Right ventricle myocardium inferior (tissue), 1 donor: ENCODE measurements at places on chromosomes 7 and 10.

GRCh38 chr10:27746397-27747095, 927 bp upstream of the MKX start:
- no peak for DNase-seq

GRCh38 chr7:25249772-25250171, 21.5 kb upstream of the NPVF start:
- DNase-seq, result no peak

DNA sequence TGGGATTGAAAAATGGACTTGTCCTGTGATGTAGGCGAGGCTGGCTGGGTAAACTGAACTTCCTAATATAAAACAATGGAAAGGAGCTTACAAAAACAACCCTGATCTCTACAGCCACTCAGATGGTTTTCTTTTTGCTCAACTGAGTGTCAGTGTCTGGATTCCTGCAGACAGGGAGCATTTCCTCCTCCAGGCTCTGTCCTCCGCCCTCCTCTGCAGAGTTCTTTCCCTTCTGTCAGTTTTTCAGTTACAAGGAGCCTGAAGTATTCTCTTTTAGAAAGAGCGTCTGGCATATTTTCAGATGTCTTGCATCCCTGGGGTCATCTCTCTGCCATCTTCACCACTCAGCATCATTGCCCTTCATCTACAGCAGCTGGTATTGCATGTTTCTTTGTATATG, 50.0 kb upstream of the PITRM1 start:
- no peak for DNase-seq

GRCh38 chr7:98733036-98733435, 116.0 kb downstream of the NPTX2 start:
- DNase-seq, result no peak

DNA sequence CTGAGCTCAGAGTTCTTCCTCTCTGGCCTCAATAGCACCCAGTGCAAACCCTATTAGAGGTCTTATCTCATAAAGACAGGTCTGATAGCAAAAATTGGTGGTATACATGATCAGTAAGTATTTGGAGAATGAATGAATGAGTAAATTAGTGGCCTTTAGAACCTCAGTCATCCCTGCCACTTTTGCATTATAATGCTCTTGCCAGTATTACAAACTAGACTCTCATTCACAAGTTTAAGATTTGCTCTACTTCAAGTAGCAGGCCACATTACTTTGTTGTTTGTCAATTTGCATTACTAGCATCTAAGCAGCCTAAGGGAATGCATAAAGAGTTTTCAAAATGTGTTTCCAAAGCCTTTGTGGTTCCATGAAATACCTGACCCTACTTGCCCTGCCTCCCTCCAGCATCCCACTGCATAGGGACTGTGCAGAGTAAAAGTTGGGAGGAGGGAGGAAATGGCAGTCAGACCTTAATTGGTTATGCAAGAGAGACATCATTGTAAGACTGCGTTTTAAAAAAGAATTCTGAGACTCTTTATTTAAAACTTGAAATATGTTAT, 21.3 kb downstream of the TSPAN12 start:
- no peak for DNase-seq

DNA sequence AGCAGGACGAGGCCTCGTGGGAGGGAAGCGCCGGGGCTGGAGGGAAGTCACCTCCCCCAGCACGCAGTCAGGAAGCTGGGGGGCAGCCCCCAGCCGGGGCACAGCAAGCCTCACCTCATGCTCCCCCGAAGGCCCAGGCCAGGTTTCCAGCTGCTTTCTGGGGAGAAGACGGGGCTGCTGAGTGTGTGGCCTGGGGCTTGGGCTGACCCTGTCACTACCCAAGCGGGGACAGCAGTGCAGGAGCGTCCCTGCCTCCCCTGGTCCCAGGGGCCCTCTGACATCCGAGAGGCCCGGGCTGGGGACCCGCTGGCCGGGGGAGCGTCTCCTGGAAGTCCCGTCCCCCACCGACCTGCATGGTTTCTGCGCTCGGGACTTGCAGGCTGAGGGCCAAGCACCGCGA, 19.7 kb upstream of the NKX6-2 start:
- DNase-seq, result no peak

GRCh38 chr10:49655099-49655498, 24.4 kb upstream of the C10orf53 start:
- no peak for DNase-seq

DNA sequence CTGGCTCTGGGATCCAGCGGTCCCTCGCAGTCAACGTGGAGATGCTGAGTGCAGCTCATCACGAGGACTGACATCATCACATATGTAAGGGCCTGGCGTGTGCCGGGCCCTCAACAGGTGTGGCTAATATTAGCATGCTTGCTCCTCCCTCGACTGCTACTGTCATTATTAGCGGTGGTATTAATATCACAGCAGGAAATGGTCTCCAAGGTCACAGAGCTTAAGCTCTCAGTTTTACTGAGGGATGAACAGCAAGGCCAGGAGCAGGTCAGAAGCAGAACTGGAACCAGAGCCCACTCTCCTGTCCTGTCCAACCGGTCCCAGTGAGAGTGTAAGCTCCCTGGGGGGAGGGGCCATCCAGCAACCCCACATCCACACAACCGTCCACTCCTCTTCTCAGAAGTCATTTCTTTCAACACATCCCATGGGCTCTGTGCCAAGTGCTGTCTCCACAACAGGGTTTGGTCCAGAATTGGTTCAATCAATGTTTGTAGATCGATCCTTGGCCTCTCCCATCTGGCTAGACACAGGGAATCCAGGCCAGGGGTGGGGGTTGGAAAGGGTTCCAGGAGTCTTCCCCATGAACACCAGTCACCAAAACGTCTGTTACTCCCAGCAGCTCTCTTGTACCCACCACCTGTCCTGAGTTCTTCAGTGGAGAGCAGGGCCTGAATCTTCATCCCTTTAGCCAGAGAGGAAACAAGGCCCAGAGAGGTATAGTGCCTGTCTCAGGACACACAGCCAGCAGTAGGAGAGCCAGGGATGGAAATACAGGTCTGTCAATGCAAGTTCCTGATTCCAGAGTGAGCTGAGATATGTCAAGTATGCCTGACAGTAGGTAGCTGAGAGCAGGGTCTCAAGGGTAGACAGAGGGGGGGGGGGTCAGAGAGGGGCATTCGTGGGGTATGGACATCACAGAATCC, 45.3 kb upstream of the ZMIZ1 start:
- DNase-seq, result no peak

DNA sequence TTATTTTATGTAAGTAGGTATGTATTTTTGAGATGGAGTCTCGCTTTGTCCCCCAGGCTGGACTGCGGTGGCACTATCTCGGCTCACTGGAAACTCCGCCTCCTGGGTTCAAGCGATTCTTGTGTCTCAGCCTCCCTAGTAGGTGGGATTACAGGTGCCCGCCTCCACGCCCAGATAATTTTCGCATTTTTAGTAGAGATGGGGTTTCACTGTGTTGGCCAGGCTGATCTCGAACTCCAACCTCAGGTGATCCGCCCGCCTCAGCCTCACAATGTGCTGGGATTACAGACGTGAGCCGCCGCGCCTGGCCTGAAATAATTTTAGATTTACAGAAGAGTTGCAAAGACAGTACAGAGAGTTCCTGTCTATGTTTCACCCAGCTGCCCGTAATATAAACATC, 37.5 kb downstream of the PFKFB3 start:
- DNase-seq, result no peak

GRCh38 chr10:100948916-100949315, 20.4 kb upstream of the SEMA4G start:
- DNase-seq, result no peak

GRCh38 chr7:139183251-139183650, 47.8 kb upstream of the UBN2 start:
- DNase-seq, result no peak

- no peak for DNase-seq
Measured at GRCh38 chr7:151351967-151352366, 10.4 kb downstream of the NUB1 start.

- DNase-seq, result no peak
Measured at GRCh38 chr7:25831062-25831691, 320.8 kb upstream of the NFE2L3 start.

- DNase-seq, result no peak
Measured at GRCh38 chr10:20835335-20835734, 61.8 kb downstream of the NEBL start.

- DNase-seq, result no peak
Measured at GRCh38 chr7:2774280-2774679, 69.8 kb downstream of the GNA12 start.

- DNase-seq, result no peak
Measured at GRCh38 chr7:117164620-117165019, 158.2 kb downstream of the WNT2 start.

DNA sequence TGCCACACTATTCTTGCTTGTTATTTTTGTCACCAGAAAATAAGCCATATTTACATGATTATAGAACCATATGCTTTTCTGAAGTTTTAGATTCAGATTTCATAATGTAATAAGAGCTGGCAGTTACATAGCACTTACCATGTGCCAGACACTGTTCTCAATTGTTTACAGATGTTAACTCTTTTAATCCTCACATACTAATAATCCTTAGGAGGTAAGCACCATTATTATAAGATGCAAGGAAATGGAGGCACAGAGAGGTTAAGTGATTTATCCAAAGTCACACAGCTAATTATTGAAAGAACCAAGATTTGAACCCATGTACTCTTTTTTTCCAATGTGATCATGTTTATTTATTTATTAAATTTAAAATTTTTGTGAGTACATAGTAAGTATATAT, 57.2 kb downstream of the CREB5 start:
- DNase-seq, result no peak

- DNase-seq, result no peak
Measured at GRCh38 chr7:67618556-67619162, 622.0 kb downstream of the TYW1 start.
